Stimulated activated CD8-positive, alpha-beta memory T cell treated with anti-CD3 and anti-CD28 coated beads, Interleukin-4, amount 100 ng/mL, for 48 hours (primary cell): ENCODE measurements at places on chromosomes 6 and 20.
A peak's percentile ranks its signal among the peaks of the same experiment; 100 is the strongest.

DNA sequence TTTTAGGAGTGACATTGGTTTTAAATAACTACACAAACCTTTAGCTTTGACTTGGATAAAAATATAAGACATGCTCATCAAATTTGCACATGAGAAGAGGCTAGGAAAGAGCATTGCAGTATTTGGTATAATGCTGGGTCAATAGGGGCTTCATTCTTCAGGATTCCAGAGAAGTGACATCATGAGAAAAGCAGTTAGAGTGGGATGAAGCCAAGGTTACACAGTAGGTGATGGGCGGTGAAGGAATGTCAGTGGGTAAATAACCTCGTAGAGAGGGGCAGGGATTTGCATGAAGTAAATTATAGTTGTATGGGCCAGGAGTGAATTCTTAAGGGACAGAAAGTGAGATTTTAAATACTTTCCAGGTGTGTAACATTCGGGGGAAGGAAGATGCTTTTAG, 216.2 kb downstream of the RFPL4B start:
- no peak for DNase-seq

GRCh38 chr6:112085286-112086065, 1.8 kb downstream of the TUBE1 start:
- no peak for DNase-seq

- no peak for DNase-seq
Measured at GRCh38 chr6:110414669-110415068, 706 bp downstream of the DDO start.

DNA sequence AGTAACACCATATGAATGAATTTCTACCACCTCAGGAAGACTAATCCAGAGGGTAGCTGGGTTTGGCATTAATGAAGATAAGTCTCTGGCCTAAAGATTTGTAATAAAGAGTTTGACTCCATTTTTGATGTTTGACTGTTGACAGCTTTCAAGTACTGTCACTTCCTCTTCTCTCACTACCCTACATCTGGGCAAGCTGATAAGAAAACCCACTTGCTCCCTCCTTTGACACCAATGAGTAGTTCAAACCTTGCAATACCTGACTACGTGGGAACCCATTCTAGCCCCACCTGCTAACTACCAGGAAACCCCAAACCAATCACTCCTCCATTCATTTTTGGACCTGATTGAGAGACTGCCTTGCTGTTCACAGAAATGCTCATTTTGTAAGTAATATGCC, 621.5 kb downstream of the TENT5A start:
- DNase-seq, result no peak

DNA sequence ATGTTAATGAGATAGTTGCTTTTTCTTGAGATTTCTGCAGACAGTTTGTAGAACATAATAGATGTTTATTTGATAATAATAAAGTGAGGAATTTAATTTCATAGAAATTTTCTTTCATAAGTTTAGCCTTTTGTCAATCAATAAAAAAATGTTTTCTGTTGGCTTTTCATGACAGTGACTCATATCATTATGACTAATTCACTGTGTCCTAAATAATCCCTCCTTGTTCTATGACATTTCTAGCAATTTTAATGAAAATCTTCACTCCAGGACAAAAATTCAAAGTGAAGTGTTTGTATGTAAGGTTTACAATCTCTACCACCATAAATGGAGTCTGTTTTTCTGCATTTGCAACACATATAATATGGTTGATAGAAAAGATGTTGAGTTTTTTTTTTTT, 109.9 kb downstream of the UTRN start:
- DNase-seq, result no peak

GRCh38 chr6:148869585-148869984, 122.8 kb downstream of the UST start:
- DNase-seq, result no peak

- peak; percentile 19 for DNase-seq
Measured at GRCh38 chr20:57658833-57659516, 38.7 kb upstream of the ZBP1 start.

DNA sequence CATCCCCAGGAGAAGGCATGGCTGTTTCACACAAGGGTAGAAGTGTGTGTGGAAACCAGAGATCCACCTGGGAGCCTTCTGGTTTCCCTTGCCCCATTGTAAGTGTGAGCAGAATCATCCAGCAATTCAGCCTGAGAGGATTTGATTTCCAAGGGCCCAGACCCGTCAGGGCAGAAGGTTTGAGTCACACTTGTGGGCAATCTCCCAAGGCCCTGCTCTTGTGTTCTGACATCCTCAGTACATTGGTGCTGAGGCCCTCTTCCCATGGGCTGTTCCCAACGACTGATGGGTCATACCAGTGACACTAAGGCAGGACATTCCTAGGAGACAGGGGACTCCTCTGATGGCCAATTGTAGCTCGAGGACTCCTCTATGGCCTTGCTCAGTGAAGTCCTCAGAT, 58.2 kb upstream of the POLR1H start:
- no peak for DNase-seq

DNA sequence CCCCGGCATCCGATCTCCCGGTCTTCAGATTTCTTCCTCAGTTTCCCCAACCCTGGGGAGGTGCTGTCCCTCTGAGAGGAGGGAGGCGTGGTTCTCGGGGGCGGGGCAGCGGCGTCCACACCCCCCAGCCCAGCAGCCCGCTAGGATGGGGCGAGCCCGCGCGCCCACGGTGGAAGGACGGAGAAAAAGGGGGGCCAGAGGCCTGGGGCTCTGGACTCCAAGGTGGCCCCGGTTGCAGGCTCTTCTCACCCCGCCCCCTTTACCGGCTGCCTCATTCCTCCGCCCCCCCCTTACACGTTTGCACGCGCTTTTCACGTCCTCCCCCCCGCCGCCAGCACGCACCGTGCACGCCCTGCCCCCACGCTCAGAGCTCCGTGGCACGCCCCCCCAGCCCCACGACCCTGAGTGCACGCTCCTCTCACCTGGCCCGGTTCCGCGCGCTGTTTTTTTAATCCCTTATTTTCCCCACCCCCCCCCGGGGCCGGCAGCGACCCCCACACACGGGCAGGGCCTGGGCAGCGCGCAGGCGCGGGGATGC, 402 bp downstream of the ZBTB12 start:
- DNase-seq, result peak; percentile 75
